Activated T-cell treated with anti-CD3 and anti-CD28 coated beads, Interleukin-2, amount 50 U/mL, for 48 hours (primary cell): ENCODE measurements at places on chromosomes 1 and 21.

GRCh38 chr1:199411506-199411905, 616.0 kb upstream of the NR5A2 start:
- DNase-seq, result no peak

DNA sequence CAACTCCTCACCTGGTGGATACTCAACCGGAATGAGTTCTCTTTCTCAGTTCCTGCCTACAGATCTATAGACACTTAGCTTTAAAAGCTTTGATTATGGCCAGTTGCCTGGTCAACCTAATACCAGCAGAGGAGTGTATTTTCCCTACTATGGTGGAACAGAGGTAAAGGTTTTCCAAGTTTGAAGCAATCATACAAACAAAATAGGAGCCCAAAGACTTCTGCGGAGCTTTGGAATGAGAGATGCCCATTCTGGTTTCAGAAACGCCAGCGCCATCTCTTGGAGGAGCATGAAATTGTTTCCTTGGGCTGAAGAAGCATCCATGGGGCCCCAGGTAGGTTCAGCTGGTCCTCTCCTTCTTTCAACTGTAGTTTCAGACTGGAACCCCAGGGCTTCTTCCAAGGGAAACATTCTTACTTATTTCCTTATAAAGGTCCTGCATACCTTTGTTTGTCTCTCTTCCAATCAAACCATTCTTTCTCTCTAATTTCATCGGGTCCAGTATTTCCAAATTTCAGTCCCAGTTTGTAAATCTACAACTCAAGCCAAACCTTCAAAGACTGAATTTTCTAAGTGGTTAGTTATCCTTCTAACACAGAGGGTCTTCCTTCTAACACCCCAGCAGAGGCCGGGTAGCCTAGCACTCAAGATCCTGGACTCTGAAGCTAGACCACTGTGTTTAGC, 95.9 kb downstream of the KCNJ15 start:
- peak; percentile 70 for DNase-seq

DNA sequence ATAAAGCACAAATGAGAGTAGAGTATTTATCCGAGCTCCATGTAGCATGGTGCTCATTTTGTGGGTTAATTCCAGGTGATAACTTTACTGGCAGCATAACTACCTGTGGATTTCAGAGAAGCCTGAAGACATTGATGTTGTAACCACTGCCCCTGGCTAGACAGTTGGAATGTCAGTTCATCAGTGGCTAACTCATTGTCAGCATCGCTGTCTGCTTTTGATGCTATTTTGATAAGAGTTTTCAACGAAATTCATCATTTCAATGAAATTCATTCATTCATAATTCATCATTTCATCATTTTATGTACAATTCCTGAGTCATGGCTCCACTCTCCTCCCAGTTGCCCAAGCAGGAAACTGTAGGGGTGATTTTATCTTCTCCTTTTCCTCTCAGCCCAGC, 34.4 kb downstream of the HSD3B1 start:
- no peak for DNase-seq

GRCh38 chr1:83620016-83620415, 378.9 kb downstream of the TTLL7 start:
- DNase-seq, result no peak
